Left renal pelvis (tissue), 4 donors: ENCODE measurements at places on chromosomes 2 and 18.

DNA sequence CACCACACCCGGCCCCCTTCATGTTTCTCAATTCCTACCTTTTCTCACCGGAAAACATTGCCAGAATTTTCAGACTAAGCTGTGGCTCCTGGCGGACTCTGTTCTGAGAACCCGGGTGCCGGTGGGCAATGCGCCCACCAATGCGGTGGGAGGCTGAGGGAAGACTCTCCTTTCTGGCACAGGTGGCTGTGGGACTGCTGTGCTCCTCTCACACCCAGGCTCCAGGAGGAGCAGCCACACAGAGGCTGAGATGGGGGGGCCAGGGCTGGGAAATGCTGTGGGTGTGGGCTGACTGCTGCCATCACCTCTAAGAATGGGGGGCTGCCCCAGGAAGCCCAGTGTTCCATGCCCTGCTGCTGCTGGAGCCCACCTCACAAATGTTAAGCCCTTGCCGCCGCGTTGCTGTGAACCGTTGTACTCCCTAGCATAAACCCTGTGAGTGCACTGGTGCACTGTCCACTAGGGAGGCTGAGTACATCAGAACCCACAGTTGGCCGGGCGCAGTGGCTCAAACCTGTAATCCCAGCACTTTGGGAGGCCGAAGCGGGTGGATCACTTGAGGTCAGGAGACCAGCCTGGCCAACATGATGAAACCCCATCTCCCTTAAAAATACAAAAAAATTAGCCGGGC is 152.6 kb downstream of the LDLRAD4 start:
- DNase-seq: no peak

DNA sequence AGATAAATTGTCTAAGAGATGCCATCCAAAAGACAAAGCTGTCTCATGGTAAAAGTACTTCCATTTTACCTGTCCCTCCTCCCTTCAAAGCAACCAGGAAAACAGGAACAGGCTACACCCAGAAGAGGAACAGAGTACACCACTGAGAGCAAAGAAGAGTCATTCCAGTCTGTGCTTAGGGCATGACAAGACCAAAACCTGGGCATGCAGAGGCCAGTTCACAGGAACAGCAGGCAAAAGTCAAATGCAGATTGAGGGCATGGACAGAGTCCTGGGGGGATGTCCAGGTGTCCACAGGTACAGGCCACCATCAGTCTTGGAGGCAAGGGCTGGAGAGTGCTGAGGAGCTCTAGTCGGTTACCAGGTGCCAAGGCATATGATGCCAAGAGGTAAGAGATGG is 23.7 kb downstream of the PLEK start:
- DNase-seq: no peak

DNA sequence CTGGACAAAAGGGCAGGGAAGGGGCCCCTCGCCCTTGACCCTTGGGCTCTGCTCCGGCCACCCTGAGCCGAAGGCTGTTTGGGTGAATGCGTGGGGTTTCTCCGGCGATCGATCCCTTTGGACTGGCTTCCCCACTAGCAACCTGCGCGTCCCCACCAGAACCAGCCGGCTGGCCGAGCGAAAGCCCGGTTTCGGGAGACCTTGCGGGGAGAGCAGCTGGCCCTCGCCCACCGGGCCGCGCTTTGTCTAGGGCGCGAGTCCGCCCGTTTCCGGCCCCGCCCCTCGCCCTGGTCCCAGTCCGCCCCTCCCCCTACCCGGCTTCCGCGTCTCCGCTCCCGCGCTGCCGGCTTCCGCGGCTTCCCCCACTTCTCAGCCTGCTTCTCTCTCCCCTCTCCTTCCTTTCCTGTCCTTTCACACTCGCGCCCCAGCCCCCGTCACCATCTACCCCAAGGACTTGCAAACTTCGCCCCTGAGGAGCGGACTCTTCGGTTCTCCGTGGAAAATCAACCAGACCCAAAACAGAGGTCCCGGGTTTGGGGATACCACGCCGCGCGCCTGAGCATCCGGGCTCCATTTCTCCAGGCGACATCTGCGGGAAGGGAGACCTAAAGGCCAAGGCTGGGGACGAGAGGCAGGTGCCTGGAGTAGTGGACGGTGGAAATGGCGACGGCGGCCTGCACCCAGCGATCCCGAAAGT is 48.0 kb upstream of the ATP6V1B1 start:
- DNase-seq: no peak

GRCh38 chr2:75569546-75569945 is 8.8 kb upstream of the EVA1A start:
- no peak for DNase-seq

GRCh38 chr2:67445652-67446268 is 48.6 kb downstream of the ETAA1 start:
- DNase-seq: no peak
